SHP77 treated with DMSO at 0.1 percent for 48 hours (cell line): ENCODE measurements at places on chromosomes 5 and 9.

DNA sequence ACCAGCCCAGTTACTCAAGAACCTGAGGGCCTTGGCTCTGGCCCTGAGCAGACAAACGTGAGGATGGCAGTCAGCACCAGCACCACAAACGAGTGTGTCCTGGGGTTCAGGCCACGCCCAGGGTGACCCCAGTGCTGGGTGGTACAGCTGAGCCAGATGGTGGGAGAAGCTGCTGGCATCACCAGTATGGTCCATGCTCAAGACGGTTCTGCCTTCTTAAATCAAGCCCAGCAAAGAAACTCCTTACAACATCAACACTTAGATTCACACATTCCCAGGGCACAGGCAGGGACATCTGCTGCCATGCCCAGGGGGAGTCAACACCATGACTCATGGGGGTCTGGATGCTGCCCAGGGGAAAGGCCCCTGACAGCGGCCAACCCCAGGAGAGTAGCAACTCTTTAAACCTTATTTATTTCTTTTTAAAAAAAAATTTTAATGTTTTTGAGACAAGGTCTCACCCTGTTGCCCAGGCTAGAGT is 31.3 kb downstream of the IPPK start:
- no peak for DNase-seq

DNA sequence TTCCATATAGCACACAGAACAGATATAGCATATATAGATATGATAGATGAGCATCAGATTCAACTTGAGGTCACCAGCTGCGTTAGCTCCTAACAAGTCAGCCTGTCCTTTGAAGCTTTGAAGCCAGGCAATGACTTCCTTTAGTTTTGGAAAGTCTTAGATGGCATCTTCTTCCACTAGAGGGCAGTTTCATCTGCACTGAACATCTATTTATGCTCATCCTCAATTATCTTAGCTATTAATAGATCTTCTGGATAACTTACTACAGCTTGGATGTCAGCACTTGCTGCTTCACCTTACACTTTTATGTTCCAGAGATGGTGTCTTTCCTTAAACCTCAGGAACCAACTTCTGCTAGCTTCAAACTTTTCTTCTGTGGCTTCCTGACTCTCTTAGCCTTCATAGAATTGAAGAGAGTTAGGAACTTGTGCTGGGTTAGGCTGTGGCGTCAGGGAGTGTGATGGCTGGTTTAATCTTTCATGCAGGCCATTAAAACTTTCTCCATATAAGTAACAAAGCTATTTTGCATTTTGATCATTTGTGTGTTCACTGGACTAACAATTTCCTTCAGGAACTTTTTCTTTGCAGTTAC is 1401.4 kb downstream of the EFNA5 start:
- DNase-seq, result no peak

DNA sequence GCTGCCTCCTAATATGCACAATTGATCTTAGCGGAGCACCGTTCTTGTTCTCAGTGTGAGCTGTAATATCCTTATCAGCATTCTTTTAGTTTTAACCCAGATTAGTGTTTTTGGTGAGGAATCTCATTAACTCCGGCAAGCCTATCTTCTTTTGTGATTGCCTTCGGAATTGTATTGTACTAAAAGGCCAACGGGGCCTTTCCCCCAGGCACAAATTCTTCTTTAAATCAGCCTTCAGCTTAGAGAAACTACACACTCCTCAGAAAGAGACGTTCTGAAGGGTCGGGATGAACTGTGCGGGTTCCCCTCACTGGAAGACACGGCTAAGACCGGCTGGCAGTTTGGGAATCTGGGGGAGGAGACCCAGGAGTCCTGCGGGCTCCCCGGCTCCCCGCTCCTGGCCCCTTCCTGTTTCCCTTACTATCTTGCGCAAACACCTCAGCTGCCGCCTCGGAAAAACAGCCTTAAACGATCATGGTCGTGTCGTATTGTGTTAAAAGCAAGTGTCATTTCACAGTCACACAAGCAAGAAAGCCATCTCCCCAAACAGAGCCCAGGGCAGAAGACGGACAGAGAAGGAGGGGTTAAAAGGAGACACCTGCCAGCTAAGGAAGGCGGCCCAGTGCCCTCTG is 353.1 kb upstream of the IRX2 start:
- DNase-seq, result no peak

GRCh38 chr5:134122530-134122929 is 8.0 kb downstream of the TCF7 start:
- no peak for DNase-seq

DNA sequence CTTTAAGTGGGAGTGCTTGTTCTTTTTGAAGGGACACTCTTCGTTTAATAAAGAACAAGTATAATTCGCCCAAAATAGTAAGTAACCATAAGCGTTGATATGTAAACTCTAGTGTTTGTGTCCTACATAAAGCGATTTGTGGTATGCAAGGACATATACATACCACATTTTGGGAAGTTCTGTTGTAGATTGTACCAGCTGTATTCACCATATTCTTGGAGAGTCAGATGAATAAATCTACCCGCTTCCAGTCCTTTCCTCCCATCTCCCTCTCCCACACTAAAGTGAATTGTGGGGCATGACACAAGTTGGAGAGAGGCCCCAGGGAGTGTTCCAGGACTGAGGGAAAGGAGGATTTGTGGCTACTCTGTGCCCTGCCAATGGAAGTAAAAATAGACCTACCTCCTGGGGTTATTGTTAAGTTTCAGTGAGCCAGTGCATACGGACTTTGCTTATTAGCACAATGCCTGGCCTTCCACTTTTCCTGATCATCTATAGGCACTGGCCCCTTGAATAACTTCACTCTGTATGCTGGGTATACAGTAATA is 40.6 kb downstream of the ARHGAP26 start:
- no peak for DNase-seq

DNA sequence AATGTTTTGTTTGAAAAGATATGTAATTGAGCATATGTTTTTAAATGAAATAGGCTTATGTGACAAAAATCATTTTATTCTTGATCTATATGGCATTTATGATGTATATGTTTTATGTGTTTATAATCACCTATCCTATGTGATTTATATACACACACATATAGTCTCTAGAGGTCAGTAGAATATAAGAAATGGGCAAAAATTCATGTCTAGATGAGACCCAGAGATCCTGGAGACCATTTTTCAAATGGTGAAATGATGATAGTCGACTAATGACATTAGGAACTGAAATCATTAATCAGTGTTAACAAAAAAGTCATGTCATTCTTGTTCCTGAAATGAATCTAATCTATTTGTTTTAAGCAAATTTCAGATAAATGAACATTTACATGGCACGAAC is 709.2 kb upstream of the WWC1 start:
- no peak for DNase-seq

GRCh38 chr5:135136546-135136945 is 102.5 kb upstream of the PITX1 start:
- DNase-seq, result no peak

GRCh38 chr9:131728961-131729360 is 10.9 kb downstream of the RAPGEF1 start:
- no peak for DNase-seq

GRCh38 chr5:77876862-77877502 is 100.8 kb upstream of the TBCA start:
- no peak for DNase-seq

DNA sequence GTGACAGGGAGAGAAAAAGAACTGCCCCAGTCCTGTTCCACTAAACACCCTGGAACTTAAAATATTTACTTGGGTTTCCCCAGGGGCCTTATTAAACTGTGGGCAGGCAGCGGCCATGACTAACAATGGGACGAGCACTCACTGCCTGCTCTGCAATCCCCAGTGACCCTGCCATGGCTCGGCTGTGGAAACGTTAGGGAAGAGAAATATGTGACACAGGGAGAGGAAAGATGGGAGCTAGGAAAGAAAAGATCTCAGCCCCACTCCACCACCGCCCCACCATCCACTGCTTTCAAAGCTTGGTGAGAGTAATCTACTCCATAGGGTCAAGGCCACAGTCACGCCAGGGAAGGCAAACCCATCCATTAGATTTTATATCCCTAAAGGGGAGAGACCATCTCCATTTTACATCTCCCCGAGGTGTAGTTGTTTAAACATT is 117.6 kb downstream of the EFNA5 start:
- DNase-seq, result no peak

- DNase-seq, result no peak
These were observed 288.1 kb downstream of the GADD45G start for GRCh38 chr9:89892920-89893319.

DNA sequence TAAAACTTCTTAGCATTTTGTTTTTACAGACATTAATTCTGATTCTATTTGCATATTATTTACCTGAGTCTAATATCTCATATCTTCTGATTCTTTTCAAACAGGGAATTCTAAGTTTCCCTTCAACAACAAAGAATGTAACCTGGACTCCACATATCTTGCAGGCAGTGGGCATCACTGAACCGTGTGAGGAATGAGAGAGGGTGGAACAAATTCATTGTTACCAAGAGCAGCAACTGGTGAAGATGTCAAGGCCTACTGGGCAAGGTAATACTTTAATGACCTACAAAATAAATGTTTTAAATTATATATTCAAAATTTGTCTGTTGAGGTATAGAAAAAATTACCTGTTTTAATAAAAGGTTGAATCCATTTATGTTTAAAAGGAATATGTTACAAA is 455.3 kb upstream of the TUSC1 start:
- no peak for DNase-seq

- no peak for DNase-seq
These were observed 55.4 kb downstream of the CTSL start for GRCh38 chr9:87781331-87781730.

- DNase-seq, result no peak
These were observed 41.6 kb downstream of the ADAMTS2 start for GRCh38 chr5:179303451-179304200.

DNA sequence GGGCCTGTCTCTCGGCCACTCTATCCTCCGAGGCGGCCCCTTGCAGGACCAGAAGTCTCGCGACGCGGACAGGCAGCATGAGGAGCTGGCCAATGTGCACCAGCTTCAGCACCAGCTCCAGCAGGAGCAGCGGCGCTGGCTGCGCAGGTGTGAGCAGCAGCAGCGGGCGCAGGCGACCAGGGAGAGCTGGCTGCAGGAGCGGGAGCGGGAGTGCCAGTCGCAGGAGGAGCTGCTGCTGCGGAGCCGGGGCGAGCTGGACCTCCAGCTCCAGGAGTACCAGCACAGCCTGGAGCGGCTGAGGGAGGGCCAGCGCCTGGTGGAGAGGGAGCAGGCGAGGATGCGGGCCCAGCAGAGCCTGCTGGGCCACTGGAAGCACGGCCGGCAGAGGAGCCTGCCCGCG is 283.5 kb downstream of the ARHGEF28 start:
- DNase-seq, result no peak

- no peak for DNase-seq
These were observed 982.1 kb downstream of the DTWD2 start for GRCh38 chr5:118006219-118006618.

GRCh38 chr9:16794871-16795639 is 75.4 kb downstream of the BNC2 start:
- no peak for DNase-seq

GRCh38 chr9:90665072-90665471 is 22.4 kb upstream of the DIRAS2 start:
- no peak for DNase-seq

DNA sequence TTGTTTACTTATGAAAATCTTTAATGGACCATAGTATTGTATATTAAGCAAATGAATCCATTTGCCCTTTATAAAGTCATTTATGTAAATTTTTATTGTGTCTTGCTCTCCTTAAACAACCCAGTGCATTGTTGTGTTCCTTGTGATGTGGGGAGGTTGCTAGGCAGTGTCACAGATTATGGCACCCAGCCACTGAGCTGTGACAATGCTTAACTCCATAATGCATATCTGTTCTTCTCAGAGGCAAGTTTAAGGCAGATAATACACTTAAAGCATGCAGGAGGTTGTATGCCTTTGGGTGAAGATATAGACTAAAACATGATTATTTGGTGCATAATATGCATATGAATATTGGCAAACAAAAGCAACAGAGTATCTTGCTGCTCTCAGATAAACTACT is 269.6 kb upstream of the RIOK2 start:
- no peak for DNase-seq

DNA sequence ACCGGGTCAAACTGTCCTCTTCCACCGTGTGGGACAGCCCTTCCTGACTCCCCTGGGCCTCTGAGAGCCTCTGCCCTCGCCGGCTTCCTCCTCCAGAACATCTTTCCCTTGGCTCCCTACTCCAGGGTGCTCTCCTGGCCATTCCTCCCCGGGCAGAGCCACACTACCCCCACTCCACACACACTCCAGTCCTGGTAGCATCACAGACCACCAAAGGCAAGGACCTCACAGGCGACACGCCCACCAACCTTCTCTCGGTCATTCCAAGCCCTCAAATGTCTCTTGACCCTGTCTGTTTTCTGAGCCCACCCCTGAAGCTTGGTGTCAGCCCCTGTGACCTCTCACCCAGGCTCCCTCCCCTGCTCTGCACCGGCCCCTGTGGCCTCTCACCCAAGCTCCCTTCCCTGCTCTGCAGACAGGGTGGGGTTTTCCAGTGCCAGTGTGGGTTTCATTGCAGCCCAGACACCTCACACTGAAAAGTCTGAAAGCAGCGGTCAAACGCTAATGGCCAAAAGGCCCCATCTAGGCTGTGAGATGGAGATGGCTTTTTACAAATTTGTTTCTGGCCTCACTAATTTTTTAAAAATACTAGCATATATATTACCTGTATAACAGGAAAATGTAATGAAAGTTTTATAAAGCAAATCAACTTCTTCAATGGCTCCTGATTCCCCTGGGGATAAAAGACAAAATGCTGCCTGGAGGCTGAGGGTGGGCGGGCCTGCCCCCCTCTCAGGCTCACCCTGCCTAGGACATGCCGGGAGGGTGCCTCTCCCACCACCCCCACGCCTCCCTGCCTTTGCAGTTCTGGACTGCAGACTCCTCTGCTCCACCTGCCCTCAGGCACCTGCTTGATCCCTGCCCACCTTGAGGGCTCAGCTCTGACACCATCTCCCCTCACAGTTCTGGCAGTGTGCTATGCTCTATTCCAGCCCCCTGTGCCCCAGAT is 10.5 kb downstream of the LRRC26 start:
- no peak for DNase-seq

GRCh38 chr5:16883806-16884205 is 52.3 kb downstream of the MYO10 start:
- DNase-seq, result no peak

DNA sequence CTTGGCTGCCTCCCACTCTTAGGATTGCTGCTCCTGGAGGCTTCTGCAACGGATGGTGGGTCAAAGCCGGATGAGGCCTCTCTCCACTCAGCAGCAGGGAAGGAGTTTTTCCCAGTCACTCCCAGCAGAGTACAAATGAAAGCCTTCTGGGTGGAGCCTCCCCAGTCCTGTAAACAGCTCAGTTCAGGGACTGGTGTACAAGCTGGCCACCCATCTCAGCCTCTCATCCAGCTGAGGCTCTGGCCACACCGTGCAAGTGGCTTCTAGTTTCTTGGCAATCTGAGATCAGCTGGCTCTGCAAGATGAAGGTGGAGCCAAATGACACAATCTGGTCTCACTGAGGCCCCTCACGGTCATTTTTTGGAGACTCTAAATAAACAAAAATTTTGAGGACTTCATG is 10.0 kb downstream of the GPX3 start:
- no peak for DNase-seq

- no peak for DNase-seq
These were observed 244.2 kb upstream of the PIK3R1 start for GRCh38 chr5:67971223-67971830.

- no peak for DNase-seq
These were observed 98.1 kb downstream of the PAX5 start for GRCh38 chr9:36935768-36936497.
